ENCODE measurements at places on chromosomes 7 and 10.

GRCh38 chr10:132107186-132107948, 41.6 kb downstream of the JAKMIP3 start:
- DNase-seq = no peak

DNA sequence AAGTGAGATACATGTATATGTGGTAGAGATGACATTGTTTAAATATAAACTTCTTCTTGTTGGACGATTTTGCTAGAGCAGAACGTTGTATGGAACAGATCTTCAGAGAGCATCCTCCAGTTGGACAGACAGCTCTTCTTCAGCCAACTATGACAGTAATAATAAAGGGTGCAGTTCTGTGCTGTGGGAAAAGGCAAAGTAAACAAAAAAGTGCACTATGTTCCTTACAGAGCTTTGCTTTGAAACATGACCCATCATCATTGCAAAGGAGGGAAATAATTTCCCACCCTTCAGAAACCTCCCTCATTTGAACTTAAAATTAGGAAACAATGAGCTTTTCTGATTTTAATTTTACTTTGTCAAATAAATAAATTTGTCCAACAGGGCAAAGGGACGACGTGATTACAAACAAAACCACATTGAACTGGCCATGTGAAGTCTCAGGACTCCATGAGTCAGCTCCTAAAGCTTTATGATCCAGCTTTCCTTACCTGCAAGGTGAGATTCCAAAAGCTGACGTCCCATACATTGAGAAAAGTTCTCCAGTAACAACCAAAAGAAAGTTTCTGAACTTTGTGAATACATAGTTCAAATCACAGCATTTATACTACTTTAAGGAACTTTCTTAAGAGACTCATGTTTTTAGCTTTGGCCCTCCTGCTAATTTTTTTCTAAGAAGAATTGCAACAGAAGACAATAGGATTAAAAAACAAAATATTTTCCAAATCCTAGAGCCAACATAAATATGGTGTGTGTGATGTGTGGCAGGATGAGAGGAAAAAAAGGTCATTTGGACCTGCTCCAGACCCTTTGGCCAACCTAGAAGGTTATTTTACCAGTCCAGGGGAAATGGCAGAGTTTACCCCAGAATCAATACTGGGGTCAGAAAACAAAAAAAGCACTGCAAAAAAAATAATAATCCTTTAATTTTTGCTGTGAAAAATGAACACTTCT, 565.4 kb upstream of the NRP1 start:
- no peak for DNase-seq

DNA sequence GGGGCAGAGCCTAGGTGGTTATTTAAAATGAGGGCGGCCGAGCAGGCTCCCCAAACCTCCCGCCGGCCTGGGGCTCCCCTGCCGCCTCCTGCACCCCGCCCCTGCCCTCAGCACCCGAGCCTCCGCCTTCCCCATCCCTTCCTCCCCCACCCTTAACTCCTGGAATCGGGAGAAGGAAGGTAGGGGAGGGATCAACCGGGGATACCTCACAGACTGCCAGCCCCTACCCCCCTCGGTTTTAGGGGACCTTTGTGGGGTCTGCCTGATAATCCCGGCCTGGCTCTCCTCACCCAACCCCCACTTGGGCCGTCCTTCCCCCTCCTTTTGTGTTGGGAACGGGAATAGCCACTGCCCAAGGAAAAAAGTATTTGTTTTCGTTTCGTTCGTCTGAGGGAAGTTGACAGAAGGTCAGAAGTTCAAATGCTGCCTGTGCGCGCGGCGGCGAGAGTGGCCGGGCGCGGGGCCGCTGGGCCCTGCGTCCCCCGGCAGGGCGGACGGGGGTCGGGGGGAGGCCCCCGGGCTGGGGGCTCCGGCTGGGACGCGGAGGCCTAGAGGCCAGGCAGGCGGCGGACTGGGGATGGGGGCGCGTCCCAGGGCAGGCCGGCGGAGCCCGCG, 2.8 kb downstream of the SHH start:
- no peak for DNase-seq

- peak; percentile 17 for DNase-seq
Observed at GRCh38 chr7:156177422-156178055, 365.3 kb upstream of the SHH start.

GRCh38 chr7:36887969-36888368, 163.7 kb upstream of the AOAH start:
- no peak for DNase-seq

DNA sequence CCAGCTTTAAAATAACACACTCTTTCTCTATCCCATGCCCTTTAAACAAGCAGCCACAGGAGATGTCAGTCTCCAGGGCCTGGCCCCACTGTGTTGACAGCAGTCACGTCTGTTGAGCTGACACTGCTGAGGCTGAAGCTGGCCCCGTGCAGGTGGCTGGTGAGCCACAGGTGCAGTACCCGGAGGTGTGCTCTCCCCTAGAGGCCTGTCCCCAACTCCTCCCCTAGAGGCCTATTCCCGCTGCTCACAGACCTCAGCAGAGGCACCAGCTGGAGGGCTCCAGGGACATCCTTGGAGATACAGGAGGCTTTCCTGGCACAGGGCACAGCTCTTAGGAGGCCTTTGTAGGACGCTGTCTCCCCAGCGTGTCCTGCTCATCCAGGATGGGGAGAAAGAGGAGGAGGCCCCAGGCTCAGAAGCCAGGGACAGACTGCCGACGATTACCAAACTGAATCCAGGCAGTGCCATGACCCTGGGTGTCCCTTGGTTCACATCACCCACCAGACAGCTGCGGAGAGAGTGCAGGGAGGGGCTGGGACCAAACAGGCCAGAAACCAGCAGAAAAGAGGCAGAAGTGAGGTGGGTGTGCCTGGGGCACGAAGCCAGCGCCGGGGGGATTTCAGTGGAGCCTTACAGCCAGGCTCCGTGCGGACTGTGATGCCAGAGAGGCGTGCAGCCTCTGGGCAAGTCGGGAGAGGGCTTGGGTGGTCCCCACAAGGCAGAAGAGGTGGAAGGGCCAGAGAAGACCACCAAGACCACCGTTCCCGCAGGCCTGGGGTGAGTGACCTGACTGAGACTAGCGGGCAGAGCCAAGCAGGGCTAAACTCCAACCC, 18.5 kb upstream of the TTYH3 start:
- DNase-seq = no peak

DNA sequence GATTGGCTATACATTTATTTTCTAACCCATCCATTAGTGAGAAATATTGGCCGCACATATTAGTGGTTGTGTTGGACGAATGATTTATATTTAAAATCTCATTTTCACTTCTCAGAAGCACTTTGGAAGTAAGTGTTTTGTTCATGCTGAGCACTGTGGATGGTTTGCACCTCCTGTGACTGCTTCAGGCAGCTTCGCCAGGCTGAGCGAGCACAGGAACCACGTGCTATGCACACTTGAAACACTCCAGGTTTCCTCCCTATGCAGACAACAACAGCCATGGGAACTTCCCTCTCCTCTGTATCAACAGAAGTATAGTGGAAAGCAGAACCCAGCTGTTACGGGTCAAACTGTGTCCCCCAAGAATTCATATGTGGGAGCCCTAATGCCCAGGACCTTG, 67.3 kb upstream of the WDR11 start:
- no peak for DNase-seq

- DNase-seq = no peak
Observed at GRCh38 chr7:139511315-139511714, 12.2 kb upstream of the CLEC2L start.

- DNase-seq = no peak
Observed at GRCh38 chr7:36083626-36084380, 69.3 kb upstream of the EEPD1 start.

- no peak for DNase-seq
Observed at GRCh38 chr10:122306744-122307143, 35.6 kb downstream of the BTBD16 start.

DNA sequence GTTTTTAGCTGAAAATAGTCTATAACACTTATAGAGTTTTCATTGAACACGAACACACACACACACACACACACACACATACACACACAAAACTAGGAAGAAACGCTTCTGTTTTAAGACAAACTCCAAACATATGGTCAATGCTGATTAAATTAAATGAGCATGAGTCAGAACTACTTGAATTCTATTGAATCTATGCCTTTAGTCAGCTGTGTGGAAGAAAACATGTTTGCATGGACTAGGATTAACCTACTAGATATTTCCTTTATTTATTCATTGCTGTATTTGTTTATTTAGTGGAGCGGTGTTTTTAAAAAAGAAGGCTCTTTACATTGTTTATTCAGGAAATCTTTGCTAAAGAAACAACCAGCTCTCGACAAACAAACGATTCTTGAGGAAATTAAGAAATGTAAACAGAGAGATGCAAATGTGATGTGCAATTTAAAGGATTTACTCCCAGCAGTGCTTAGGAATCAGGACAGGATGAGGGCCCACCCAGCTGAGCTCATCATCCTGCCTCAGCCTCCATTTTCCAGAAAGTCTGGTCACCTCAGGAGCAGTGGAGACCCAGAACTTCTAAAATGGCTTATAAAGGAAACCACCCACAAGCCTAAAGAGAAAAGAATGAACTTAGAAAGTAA, 83.2 kb downstream of the PDE1C start:
- DNase-seq = no peak

- DNase-seq = no peak
Observed at GRCh38 chr10:27035163-27035562, 65.1 kb downstream of the ANKRD26 start.

- DNase-seq = no peak
Observed at GRCh38 chr10:78543031-78543748, 509.5 kb downstream of the RPS24 start.

- DNase-seq = no peak
Observed at GRCh38 chr7:29147821-29148220, 1.5 kb upstream of the CPVL start.

DNA sequence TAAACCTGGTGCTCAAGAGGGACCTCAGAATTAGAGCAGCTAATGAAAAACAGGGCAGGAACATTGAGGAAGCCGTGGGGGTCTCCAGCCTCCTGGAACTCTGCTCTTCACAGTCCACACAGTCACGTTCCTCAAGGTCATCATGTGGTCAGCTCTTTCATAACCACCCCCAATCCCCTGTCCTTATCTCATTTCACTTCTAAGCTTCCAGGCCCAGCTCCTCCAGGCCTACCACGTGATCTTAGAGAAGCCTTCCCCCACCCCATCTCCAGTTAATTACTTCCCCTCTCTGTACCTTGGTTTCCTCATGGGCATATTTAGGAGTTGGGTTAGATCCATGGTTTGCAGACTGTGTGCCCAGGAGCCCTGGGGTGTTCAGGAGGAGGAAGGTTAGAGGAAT, 106.4 kb upstream of the TCF7L2 start:
- DNase-seq = no peak

GRCh38 chr7:99368750-99369389, 5.7 kb upstream of the ARPC1B start:
- DNase-seq = no peak

GRCh38 chr10:73798927-73799560, 12.4 kb downstream of the NDST2 start:
- no peak for DNase-seq

GRCh38 chr10:56341612-56342011, 19.4 kb downstream of the ZWINT start:
- no peak for DNase-seq

DNA sequence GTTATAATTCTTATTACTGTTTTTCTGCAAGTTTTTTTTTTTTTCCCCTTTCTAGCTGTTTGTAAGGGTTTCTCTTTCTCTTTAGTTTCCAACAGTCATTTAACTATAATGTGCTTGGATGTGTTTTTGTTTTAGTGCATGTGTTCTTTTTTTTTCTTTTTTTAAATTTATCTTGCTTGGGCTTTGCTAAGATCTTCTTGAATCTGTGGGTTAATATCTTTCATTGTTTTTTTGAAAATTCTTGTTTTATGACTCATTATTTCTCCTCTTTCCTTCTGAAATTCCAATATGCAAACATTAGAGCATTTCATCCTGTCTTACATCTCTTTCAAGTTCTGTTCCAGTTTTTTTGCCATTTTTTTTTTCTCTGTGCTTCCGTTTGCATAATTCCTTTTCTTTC, 5.7 kb upstream of the HK1 start:
- no peak for DNase-seq

GRCh38 chr10:11610826-11611247, 613 bp downstream of the USP6NL start:
- no peak for DNase-seq

DNA sequence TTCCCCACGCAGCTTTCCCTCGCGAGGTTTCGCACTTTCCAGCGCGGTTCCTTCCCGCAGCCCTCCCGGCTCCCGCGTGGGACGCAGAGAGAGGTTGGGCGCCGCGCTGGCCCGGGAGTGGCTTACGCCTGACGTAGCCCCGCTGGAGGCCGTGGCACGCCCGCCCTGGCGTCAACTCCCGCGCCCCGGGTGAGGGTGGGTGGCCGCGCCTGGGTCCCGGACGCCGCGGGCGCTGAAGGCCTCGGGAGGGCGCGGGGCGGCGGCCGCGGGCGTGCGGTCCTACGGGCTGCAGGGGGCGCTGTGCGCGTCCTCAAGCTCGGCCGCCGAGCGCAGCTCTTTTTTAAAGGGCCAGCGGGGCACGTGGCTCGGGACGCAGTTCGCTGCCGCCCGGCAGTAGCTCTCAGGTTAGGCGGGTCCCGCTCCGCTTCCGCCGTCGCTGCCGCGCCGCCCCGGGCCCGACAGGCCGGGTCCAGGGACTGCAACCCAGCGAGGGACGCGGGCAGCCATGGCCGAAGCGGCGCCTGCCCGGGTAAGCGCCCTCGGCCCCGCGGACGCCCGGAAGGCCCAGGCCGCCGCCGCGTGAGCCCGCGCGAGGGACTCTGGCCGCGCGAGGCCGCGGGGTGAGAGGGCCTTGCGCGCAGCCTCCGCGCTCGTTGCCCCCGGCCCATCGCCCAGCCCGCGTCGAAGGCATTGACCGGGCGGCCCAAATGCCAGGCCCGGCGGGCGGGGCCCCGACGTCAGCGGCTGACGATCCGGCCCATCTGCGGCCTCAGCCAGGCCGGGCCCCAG, at the start of gene ZNF783:
Gene ZNF783, plus strand, starts transcription at position 368 of the 789 bp plus-strand sequence. Its CDS starts 138 bp downstream, at position 506.
- DNase-seq = no peak

DNA sequence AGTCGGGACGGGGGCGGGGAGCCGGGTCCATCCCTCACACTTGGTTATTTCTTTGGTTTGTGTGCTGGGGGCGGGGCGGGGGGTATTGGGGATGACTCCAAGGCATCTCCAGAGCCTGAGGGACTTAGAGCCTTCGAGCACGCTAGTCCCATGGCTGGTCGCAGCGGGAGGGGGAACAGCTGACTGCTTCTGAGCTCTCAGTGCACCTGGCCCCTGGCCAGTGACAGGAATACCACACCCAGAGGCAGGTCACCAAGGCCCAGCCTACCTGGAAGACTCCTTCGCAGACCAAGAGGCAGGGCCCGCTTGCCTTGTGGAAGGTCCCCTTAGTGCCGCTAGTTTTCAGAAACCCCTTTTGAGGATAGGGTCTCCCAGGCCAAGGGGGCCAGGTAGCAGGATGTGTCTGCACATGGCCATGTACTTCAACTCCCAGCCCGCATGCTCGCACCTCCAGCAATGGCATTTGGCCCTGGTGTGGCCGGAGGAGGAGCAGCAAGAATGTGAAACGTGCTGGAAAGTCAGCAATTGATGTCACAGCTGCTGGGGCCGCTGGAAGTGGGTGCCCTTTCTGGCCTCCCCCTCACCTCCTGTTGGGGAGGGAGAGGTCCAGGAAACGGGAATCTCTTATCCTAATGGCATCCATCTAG, 40.3 kb downstream of the AGAP3 start:
- no peak for DNase-seq

- no peak for DNase-seq
Observed at GRCh38 chr10:3235996-3236510, 63.5 kb upstream of the PITRM1 start.

Measured in NCI-H187 (cell line).